ENCODE measurements at places on chromosomes 13 and 19.

DNA sequence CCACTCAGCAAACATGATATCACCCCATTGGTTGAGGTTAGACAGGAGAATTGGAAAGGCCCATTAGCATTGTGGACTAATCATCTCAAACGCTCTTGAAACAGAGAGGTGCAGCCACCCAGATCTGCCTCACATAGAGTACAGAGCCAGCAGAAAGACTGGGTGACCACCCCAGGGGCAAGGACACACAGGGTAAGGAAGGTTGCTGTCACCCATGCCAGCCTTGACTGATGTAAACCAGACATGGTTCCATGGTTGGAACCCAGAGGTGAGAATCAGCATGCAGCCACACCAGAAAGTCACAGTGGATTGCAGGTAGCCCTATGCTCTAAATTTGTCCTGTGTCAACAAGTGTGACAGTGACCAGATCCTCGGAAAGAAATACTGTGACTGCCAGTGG, 1268.8 kb downstream of the EFNB2 start:
- no peak for DNase-seq

DNA sequence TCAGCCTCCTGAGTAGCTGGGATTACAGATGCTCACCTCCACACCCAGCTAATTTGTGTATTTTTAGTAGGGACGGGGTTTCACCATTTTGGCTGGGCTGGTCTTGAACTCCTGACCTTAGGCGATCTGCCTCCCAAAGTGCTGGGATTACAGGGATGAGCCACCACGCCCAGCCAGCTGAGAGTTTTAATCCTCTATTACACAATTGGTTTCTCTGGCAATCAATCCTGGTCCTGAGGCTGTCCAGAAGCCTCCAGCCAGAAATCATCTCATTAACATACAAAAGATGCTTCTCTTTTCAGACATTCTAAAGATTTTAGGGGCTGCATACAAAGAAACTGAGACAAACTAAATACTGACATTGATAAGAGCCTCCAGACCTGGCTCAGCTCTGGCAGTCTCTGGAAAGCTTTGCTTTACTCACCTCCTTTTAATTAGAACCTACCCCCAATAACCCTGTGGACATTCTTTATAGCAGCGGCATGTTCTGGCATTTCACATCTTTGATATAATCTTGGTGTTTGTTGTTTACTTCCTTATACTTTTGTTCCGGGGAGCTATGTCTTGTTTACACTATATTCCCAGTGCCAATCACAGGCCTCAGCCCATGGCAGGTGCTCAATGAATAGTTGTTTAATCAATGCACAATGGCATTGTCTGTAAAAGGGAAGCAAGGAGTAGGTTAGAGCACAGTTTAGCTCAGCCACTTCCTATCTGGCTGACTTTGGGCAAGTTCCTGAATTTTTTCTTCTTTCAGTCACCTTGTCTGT, 4.1 kb upstream of the ZNF724 start:
- DNase-seq = no peak

- no peak for DNase-seq
Observed at GRCh38 chr19:21765151-21765550, 2.2 kb downstream of the ZNF100 start.

DNA sequence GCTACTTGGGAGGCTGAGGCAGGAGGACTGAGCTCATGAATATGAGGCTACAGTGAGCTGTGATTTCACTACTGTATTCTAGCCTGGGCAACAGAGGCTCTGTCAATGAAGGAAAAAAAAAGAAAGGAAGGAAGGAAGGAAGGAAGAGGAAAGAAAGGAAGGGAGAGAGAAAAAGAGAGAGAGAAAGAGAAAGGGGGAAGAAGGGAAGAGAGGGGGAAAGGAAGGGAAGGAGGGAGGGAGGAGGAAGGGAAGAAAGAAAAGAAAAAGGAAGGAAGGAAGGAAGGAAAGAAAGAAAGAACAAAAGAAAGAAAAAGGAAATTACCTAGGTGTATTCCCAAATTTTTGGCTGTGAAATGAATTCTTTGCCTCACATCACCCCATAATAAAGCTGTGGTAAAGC, 7.2 kb upstream of the RFX2 start:
- no peak for DNase-seq

- no peak for DNase-seq
Observed at GRCh38 chr19:51456541-51457290, 1.5 kb downstream of the SIGLEC8 start.

GRCh38 chr13:86003029-86003428, 203.8 kb upstream of the SLITRK6 start:
- DNase-seq = no peak

GRCh38 chr19:45234089-45234869, 10.9 kb downstream of the EXOC3L2 start:
- no peak for DNase-seq

DNA sequence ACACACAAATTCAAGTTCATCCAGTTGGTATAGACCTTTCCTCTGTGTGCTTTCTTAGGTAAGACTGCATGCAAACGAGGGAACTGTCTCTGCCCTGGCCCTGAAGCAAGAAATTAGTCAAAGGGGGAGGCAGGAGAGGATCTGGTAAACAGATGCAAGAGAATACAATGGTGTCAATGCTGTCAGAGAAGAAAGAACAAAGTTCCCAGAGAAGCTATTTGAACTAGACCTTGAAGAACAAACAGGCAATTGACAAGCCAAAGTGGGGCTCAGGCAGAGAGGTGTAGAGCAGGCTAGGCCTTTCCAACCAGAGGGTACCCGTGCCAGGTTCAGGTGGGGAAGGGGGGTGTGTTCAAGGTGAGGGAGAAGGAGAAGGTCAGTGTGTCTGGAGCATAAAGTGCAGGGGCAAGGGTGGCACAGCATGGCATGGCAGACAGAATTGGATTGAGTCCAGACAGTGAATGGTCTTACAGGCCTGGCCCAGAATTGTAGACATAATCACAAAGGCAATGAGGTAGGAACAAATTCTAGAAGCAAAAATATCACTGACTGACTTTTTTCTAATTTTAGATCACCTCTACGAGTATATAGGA, 95.0 kb upstream of the STARD13 start:
- no peak for DNase-seq

Data from brain pericyte (primary cell).